Dermis microvascular lymphatic vessel endothelial cell (primary cell): ENCODE measurements at places on chromosomes 2 and 18. TPM values are rescaled to one million over a fixed set of nuclear protein-coding genes. Genes with fewer than 3 reads are reported as not detected.

DNA sequence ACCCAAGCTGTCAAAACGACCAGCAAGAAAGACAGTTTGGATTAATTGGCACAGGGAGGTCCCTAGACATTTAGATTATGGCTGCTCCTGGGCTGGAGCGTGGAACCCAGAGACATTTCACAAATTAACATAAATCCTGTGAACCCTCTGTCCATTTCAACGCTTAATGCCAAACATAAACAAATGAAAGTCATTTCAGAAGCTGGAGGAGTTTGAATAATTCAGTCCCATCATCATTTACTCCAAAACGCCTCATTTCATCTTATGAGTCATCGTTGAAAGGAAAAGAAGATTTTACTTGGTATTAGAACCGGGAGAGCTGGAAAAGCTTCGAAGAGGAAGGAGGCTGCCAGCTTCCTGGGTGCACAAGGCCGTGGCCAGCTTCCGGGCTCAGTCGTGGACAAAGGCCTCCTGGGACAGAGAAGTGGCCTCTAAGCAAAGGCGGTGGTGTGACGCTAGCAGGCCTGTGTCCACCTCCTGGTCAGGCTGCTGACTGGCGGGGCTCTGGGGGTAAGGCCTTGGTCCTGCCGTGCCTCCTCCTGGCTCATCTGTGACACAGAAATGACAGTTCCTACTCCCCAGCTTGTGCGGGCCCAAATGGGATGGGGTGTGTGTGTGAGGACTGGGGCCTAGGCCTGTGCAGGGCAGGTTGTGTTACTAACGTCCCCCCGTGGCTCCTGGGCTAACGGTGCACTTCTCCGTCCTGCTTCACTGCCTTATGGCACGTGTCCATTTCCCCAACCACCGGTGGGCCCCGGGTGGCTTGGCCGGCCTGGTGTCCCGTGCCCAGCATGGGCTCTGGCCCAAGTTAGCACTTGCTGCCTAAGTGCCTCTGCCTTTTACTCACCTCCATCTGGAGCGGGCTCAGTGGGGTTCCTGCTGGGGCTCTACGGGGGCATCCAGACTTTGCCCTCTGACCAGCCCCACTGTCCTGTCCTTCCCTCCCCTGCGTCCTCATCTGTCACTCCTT lies 71.6 kb downstream of the RRM2 start:
- DNase-seq, result no peak

- DNase-seq, result peak; percentile 76
These were observed 103.4 kb upstream of the RASGRP3 start for GRCh38 chr2:33372940-33373553.

- DNase-seq, result peak; percentile 68
These were observed 267.6 kb downstream of the METTL4 start for GRCh38 chr18:2303517-2304238.

The CCDC102B gene
- total RNA-seq, result 24.8 and 34.0 TPM in 2 replicates

DNA sequence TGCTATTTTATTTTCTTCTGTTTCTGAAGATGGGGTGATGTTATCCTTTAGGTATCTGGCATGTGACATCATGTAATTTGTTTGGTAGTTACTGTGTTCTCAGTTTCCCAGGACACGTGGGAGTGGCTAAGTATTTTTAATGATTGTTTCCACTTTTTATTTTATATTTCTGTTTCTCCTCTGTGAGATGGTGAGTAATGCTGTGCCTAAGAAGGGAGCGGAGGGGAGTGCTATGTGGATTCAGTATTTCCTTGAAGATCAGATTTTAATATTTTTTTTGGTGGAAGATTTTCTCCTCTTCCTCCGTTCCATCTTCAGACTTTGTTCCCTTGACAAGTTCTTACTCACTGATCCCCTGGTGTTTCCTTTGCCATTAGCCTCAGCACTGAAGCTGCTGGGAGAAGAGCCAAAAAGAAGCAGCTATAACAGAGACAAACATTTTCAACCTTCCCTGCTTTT lies 180.0 kb upstream of the MMADHC start:
- DNase-seq, result no peak

GRCh38 chr18:30440351-30440750 lies 602.2 kb downstream of the DSC3 start:
- DNase-seq, result no peak

DNA sequence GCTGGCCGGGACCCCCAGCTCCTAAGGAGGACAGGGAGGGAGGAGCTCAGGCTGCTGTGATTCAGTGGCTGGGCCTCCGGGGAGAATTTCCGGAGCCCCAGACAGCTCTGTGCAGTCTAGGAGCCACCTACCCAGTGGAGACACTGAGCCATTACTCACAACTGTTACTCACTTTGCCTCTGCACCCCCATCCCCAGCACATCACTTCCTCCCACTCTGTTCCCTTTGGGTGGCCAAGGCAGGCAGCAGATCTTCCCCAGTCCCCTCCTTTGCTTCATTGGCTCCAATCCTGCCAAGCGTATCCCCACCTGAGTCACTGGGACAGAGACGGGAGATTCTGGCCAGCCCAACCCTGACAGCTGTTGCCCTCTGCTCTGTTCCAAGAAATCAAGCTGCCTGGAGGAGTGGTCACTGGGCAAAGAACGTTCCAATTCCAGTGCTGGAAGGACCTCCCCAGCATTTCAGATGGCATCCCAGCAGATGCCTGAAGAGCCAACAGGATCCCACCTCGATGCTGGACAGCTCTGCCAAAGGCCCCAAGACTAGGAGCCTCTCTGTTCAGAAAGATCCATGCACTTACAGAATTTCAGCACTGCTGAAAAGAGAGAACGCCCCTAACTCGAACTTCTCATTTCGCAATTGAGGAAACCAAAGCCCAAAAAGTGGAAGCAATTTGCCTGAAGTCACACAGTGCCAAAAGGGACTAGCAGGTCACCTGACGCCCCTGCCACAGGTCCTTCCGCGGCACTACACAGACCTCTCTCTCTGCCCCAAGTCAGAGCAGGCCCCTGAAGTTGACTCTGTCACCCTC lies 68.3 kb downstream of the TNS1 start:
- DNase-seq, result peak; percentile 62

GRCh38 chr18:22387364-22387763 lies 30.4 kb downstream of the CTAGE1 start:
- no peak for DNase-seq

DNA sequence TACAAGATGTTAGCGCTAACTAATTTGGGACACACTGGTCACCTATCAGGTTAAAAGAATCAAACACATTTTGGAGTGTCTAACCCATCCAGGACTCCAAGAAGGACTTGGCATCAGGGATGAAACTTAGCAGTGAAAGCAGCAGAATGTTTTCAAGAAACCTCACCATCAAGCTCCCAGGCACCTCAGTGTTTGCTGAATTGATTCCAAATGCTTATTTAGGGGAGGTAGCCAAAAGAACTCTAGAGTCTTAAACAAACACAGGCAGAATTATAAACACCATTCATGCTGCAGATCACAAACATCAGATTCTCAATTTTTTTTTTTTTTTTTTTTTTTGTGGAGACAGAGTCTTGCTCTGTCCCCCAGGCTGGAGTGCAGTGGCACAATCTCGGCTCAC lies 122.8 kb upstream of the UXS1 start:
- no peak for DNase-seq

DNA sequence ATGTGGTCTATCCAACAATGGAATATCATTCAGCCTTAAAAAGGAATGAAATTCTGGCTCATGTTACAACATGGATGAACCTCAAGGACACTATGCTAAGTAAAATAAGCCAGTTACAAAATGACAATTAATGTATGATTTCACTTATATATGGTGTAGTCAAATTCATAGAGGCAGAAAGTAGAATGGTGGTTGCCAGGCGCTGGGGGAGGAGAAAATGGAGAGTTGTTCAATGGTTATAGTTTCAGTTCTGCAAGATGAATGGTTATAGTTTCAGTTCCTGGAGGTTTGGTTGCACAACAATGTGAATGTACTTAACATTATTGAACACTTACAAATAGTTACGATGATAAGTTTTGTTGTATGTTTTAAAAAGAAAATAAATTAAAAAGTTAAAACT lies 79.2 kb upstream of the IL1R2 start:
- DNase-seq, result no peak

DNA sequence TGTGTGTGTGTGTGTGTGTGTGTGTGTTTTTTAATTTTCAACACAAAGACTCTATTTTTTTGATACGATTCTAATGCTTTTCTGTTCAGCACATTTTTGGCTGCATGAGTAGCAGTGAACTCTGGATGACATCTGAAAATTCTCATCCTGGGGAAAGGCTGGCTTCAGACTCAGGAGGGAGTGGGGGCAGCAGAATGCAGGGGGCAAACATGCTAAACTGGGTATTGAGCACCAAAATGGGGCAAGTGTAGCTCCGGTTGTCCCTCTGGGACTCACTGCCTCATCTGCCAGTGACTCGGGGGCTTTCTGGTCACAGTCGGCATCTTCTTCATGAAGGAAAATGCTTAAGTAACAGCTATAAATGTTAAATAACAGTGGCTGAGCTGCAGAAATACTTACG lies 116.8 kb upstream of the PID1 start:
- no peak for DNase-seq

- DNase-seq, result no peak
These were observed 52.8 kb upstream of the SPP2 start for GRCh38 chr2:233997707-233998106.

DNA sequence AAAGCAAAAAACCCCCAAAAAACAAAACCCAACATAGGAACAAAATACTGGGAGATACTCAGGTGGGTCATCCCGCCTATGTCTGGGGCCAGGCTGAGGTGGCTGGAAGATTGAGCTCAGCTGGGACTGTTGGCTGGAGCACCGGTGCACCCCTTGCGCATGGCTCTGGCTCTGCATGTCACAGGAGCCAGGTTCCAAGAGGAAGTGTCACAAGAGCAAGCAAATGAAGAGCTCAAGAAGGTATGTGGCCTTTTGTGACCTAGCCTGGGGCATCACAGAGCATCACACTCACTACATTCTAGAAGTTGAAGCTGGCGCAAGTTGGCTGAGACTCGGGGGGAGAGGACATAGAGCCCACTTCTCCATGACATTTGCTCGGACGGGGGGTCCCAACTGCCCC lies 40.6 kb downstream of the PDCL3 start:
- no peak for DNase-seq

- no peak for DNase-seq
These were observed 27.8 kb downstream of the CRACDL start for GRCh38 chr2:98907966-98908905.

GRCh38 chr2:232929303-232930058 lies 59.4 kb downstream of the SNORC start:
- DNase-seq, result no peak

- no peak for DNase-seq
These were observed 58.2 kb downstream of the COPS8 start for GRCh38 chr2:237143676-237144440.

DNA sequence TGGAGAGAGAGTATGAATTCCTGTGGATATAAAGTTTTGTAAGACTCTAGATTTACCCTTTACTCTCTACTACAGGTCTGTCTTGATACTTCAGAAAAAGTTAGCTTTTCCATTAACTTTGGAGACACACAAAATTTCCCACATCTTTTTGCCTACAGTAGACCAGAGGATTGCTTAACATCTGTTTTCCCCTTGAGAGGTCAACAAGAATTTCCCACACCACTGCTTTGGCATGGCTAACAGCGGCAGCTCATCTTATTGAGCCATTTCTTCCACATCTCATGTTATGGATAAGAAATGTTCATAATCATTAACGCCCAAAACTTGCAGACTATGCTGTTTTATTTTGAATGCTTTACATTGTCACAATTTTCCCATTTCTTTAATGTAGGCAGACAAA lies 273.6 kb upstream of the RGPD4 start:
- no peak for DNase-seq

The IL36A gene
- not detected in 2 replicates for total RNA-seq

GRCh38 chr2:201116115-201116958 lies at the start of gene CFLAR:
Gene CFLAR, plus strand, starts transcription at chr2:201116164. Its CDS starts 13,702 bp downstream, at chr2:201129866.
- peak; percentile 81 for DNase-seq

- DNase-seq, result no peak
These were observed 97.3 kb downstream of the RTP5 start for GRCh38 chr2:241966647-241967466.

- DNase-seq, result no peak
These were observed 168.5 kb downstream of the TPGS2 start for GRCh38 chr18:36660311-36660710.

- DNase-seq, result no peak
These were observed 45.3 kb downstream of the ADAM23 start for GRCh38 chr2:206488623-206489022.

DNA sequence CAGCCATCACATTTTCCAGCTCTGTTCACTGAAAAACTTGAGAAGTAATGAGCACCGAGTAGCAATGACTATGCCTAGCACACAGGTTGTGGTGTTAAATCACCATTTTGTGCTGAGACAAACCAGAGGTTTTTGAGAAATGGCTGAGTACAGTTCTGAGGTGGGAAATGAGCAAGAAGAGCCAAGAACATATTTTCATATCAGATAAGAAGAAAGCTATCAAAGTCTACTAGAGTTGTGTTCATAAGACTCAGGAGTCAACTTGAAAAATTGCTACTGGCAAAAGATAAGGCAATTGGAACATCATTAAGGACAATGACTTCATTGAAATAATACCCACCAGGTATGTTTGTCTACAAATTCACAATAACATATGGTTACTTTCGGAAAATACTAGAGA lies 108.1 kb downstream of the RIT2 start:
- DNase-seq, result no peak

The GPBAR1 gene
- total RNA-seq, result 0.13 TPM in 1 of 2 replicates, not detected in the other

The EML6 gene
- total RNA-seq, result 0.63 and 0.77 TPM in 2 replicates

DNA sequence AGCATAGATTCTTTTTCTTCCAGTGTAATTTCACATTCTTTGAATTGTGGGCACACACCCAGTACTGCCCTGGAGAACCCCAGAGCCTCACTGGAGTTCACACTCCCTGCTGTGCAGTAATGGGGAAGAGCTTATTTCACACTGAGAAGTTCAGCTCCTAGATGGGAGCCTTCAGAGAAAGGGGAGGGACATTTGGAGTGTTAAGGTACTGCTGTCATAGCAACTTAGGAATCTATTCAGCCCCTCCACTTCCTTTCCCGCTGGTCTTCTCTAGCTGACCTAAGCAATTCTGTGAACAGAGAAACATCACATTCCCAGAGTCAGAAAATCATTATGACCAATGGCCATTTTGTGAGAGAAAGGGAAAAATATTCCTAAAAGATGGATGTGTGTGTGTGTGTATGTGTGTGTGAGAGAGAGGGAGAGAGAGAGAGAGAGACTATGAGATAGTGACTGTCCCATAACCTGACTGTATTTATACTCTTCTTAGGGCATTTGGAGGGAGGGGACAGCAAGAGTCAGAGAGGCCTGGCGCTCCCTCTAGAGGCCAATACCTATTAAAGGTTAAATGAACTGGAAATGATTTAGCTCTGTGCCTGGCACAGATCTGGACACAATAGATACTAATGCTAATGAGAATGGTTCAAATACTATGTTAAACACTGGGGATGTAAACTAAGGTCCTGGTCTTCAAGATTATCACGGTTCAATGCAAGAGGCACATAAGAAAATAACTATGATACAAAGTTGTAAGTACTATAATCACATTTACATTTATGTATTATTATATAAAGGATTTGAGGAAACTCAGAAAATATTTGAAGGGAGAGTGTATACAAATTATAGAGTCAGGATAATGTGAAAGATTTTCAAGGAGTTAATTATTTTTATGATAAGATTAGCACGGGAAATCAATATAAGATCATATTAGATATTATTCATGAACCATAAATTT lies 41.5 kb upstream of the RPE start:
- DNase-seq, result peak; percentile 74

The FBLN7 gene
- 1.5 and 6.6 TPM in 2 replicates for total RNA-seq

GRCh38 chr2:231680992-231681852 lies 27.1 kb upstream of the PTMA start:
- DNase-seq, result peak; percentile 80
